ENCODE measurements at places on chromosomes 11 and 22. TPM values are rescaled to one million over a fixed set of nuclear protein-coding genes. Genes with fewer than 3 reads are reported as not detected.

MMP13 gene
- total RNA-seq = not detected

KRTAP5-1 gene
- total RNA-seq = not detected

MPZL2 gene
- total RNA-seq = 7.8 TPM

COPB1 gene
- 115 TPM for total RNA-seq

HBG1 gene
- total RNA-seq = not detected

EFCAB6 gene
- 0.44 TPM for total RNA-seq

CALCA gene
- not detected for total RNA-seq

VSTM5 gene
- not detected for total RNA-seq

BTG4 gene
- total RNA-seq = not detected

XKR3 gene
- not detected for total RNA-seq

CARD16 gene
- 5.9 TPM for total RNA-seq

ANO9 gene
- total RNA-seq = 22.0 TPM

MS4A18 gene
- total RNA-seq = not detected

CLDN5 gene
- not detected for total RNA-seq

FOLR2 gene
- not detected for total RNA-seq

FLRT1 gene
- not detected for total RNA-seq

TBX1 gene
- not detected for total RNA-seq

OR52N4 gene
- total RNA-seq = 0.21 TPM

SYT9 gene
- total RNA-seq = not detected

TTLL1 gene
- total RNA-seq = 5.1 TPM

LMNTD2 gene
- total RNA-seq = 0.75 TPM

RASSF10 gene
- total RNA-seq = not detected

C11orf21 gene
- total RNA-seq = 4.2 TPM

ARHGAP42 gene
- 0.34 TPM for total RNA-seq

CRKL gene
- total RNA-seq = 86.2 TPM
